ENCODE measurements at places on chromosomes 12 and 14.

DNA sequence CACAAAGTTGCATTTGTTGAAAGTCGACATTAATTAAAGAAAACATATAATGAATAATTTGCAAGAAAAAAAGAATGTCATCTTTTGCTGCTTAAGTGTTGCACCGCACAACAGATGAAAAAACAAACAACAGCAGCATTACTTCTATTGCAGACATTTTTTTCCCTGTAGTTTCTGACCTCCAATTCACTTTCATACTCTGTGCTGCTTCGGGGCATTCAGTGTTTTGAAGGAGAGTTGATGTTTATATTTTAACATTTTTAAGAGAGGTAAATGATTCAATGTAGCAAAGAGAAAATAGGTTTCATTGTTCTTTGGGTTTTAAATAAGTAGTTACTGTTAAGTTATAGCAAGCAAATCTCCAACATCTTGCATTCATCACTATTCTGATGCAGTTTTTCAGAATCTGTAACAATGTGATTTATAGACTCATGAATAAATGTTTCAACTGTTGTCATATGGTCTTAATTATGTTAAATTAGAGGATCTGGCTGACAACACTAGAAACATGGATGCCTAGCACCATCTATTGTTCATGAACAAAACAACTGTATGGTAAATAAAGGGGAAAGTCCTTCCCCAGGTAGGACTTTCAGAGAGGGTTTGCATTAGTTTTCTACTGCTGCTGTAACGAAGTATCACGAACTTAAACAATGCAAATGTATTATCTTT is 168.1 kb downstream of the BCAT1 start:
- no peak for DNase-seq

DNA sequence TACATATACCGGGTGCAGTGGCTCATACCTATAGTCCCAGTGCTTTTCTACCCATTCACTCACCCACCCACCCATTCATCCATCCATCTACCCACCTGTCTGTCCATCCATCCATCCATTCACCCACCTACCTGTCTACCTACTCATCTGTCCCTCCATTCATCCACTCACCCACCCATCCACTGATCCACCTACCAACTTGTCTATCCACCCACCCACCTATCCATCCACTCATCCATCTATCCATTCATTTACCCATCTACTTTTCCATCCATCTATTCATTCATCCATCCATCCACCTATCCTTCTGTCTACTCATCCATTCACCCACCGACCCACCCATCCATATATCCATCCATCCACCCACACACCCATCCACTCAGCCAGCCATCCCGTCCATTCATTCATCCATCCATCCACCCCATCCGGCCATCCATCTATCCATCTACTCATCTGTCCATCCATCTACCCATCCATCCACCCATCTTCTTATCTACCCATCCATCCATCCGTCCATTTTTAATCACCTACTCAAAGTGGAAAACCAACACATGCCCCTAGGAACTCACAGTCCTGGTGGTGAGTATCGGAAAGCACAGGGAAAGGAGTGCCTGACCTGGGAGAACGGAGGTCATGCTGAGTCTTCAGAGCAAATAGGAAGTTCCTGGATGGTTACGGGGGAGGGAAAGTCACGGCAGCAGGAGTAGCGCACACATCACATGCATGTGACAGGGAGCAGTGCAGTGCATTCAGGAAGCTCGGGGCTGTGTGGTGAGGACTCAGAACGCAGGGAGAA is 20.0 kb downstream of the DDX51 start:
- no peak for DNase-seq

- DNase-seq, result no peak
Observed at GRCh38 chr12:68529466-68529865, 81.2 kb upstream of the RAP1B start.

GRCh38 chr12:3803865-3804472 is 51.1 kb upstream of the CRACR2A start:
- peak; percentile 50 for DNase-seq

DNA sequence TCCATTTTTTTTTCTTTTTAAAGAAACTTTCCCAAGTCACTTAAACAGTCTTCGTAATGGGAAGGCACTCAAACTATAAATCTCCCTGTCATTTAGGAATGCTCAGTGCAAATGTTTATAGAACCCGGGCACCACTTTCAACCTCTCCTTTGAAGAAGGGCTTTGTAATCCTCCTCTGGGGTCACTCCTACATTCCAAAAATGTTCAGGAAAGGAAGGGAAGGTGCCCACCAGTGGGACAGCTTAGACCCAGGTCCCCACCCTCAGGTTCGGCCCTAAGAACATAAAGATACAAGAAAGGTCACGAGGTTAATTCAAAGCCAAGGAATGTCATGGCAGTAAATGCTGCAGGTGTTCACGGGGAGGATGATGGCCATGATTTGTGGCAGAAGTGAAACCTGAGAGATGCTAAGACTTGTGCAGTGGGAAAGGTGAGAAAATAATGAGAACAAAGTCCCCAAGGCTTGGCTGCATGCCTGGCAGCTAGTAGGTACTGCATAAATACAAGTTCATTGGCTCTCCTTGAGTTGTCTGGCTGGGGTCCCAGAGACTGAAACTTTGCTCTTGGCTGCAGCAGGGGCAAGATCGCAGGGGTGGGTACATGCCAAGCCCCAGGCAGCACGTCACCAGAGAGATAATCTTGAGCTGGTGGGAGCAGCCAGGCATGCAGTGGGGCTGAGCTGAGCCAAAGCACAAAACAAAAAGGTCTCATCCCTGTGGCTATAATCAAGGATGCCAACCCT is 21.1 kb downstream of the KRT18 start:
- DNase-seq, result no peak

GRCh38 chr12:51714666-51715065 is 123.6 kb downstream of the SCN8A start:
- DNase-seq, result no peak

- DNase-seq, result peak; percentile 87
Observed at GRCh38 chr14:64504310-64504896, at the start of gene ZBTB1. Gene ZBTB1 (plus strand): TSS chr14:64504770. CDS start chr14:64521505, 16,735 bp downstream.

GRCh38 chr12:39503439-39503838 is 60.5 kb upstream of the KIF21A start:
- DNase-seq, result no peak

GRCh38 chr14:41606532-41607303 is at the start of gene LRFN5:
Gene LRFN5 (plus strand): TSS chr14:41606876.
- peak; percentile 51 for DNase-seq

GRCh38 chr12:24111616-24112015 is 162.1 kb upstream of the SOX5 start:
- no peak for DNase-seq

GRCh38 chr12:102061096-102061559 is 663 bp downstream of the WASHC3 start:
- DNase-seq, result no peak

GRCh38 chr12:110269622-110270124 is 11.4 kb upstream of the ATP2A2 start:
- DNase-seq, result no peak

GRCh38 chr12:104998423-104999346 is 12.6 kb downstream of the NOPCHAP1 start:
- peak; percentile 92 for DNase-seq

- DNase-seq, result no peak
Observed at GRCh38 chr12:80356097-80356496, 87.9 kb upstream of the PTPRQ start.

DNA sequence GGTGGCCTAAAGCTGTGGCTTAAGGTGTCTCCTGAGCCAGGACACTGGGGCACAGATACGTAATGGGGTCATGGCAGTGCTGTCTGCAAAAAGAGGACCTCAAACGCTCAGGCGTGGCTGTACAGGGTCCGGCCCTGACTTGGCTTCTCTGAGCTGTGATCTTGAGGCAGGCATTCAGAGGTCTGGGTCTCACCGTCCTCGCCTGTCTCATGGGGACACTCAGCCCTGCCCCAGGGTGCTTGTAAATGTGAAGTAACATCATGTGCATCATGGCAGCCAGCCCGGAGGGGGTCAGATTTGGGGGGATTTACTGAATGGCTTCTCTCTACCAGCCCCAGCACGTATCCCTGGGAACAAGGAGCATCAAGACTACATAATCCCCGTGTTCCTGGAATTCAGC is 28.8 kb downstream of the DIO3 start:
- no peak for DNase-seq

DNA sequence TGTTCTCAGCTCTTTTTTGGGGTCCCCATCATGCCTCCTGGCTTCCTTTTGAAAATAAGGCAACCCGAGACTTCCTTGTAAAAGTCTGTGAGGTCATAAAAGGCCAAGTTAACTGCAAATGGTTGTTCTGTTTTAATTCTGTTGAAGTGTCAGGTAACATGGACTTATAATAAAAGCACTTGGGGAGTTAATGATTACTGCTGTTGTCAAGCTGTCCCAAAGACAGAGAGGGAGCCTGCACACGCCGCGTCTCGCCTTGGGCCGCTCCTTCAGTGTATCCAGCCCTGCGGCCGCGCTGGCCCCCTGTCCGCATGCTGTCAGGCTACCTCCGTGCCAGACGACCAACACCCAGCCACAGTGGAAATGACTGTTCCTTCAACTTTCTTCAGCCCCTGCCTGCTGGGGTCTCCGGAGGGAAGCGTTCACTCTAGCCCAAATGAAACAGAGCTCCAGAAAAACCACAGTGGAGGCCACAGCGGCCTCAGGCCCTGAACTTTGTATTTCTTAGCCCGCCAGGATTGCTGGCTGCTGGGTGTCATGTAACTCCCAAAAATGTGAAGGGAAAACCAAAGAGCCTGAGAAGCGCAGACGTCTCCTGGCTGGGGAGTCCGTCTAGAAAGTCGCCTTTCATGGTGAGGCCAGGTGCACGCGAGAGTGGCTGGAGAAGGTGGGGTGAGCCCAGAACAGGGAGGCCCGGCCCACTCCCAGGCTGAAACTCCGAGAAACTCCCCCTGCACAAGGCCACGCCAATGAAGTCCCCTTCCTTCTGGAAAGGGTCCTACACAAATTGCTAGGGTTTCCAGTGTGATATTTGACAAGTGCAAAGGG is 189.1 kb downstream of the ZFP36L1 start:
- DNase-seq, result no peak

All from COR-L47 (cell line).